HFFc6 (cell line): ENCODE measurements at places on chromosomes 7 and 10.

GRCh38 chr7:68958571-68958970 lies 639.7 kb upstream of the AUTS2 start:
- H3K4me3 ChIP-seq, result no peak overlapping the region
- no peak overlapping the region for H3K27ac ChIP-seq
- DNase-seq, result no peak
- peaks cover 4% of the 10 kb centered on the region; the same call in 1 of the 2 replicates for H3K36me3 ChIP-seq
- H3K4me1 ChIP-seq, result no peaks in the 10 kb centered on the region

GRCh38 chr7:129122751-129123509 lies 21.6 kb upstream of the TSPAN33 start:
- H3K36me3 ChIP-seq, result 0 out of 2 replicates have a peak, but pooled peaks cover 10% of the 10 kb centered on the region
- H3K4me3 ChIP-seq, result no peak overlapping the region
- no peaks in the 10 kb centered on the region for H3K4me1 ChIP-seq
- no peak for DNase-seq
- peaks cover 18% of the 10 kb centered on the region for H3K27me3 ChIP-seq

DNA sequence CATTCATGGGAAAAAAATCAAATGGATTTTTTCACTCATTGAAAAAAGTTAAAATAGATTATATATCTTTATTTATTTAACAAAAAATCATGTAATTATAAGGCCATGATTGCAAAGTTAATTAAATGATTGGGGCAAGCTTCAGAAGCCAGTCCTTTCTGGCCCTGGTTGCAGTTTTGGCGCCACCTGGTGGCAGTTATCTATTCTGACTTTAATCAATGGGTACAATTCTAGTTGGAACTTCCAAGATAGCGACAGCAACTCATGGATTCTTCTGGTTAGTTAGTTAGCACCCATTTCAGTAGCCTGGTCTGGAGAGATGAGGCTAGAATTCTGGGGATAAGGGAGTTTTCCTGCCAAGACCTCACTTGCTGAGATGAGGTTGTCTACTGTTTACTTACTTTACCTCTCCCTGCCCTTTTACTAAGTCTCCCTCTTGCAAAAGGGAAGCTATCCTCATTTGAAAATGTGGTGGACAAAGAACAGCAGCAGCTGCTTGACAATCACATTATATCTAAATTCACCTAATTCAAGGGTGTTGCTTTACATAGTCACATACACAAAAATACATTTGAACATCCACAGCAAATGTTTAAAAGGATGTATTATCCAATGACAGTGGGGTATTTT lies 42.3 kb downstream of the NOC3L start:
- H3K4me3 ChIP-seq, result no peak overlapping the region
- DNase-seq, result peak; percentile 33
- H3K4me1 ChIP-seq, result peaks cover 7% of the 10 kb centered on the region; the same call in 1 of the 2 replicates
- H3K27me3 ChIP-seq, result peaks cover 2% of the 10 kb centered on the region; the same call in 1 of the 2 replicates

DNA sequence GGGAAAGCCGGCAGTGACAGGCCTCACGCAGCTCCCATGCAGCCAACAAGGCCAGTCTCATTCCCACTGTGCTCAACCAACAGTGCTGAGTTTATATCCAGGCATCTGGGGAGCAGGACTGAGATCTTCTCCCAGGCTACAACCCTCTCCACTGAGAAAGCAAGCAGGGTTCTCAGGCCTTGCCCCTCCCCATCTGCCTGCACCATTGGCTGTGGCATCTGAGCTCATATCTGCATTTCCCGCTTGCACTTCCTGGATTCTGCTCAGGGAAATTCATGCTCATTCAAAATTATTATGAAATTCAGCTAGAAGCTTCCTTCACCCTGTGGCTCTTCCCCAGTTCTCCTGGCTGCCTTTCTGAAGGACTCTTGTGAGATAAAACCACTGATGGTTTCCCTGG lies 1029.0 kb downstream of the GRM8 start:
- no peak for DNase-seq
- H3K27me3 ChIP-seq, result no peaks in the 10 kb centered on the region
- H3K36me3 ChIP-seq, result no peaks in the 10 kb centered on the region
- no peak overlapping the region for H3K4me3 ChIP-seq
- H3K4me1 ChIP-seq, result no peaks in the 10 kb centered on the region

- H3K4me3 ChIP-seq, result no peak overlapping the region
- DNase-seq, result no peak
- no peak overlapping the region for H3K27ac ChIP-seq
- H3K36me3 ChIP-seq, result no peaks in the 10 kb centered on the region
- H3K4me1 ChIP-seq, result no peaks in the 10 kb centered on the region
Observed at GRCh38 chr10:117516681-117517080, 25.9 kb upstream of the EMX2 start.

GRCh38 chr7:135100856-135101255 lies 47.0 kb upstream of the TMEM140 start:
- H3K27ac ChIP-seq, result no peak overlapping the region
- 0 out of 2 replicates have a peak, but pooled peaks cover 6% of the 10 kb centered on the region for H3K4me1 ChIP-seq
- H3K4me3 ChIP-seq, result no peak overlapping the region
- H3K27me3 ChIP-seq, result no peaks in the 10 kb centered on the region; the same call in 1 of the 2 replicates
- no peaks in the 10 kb centered on the region for H3K36me3 ChIP-seq

DNA sequence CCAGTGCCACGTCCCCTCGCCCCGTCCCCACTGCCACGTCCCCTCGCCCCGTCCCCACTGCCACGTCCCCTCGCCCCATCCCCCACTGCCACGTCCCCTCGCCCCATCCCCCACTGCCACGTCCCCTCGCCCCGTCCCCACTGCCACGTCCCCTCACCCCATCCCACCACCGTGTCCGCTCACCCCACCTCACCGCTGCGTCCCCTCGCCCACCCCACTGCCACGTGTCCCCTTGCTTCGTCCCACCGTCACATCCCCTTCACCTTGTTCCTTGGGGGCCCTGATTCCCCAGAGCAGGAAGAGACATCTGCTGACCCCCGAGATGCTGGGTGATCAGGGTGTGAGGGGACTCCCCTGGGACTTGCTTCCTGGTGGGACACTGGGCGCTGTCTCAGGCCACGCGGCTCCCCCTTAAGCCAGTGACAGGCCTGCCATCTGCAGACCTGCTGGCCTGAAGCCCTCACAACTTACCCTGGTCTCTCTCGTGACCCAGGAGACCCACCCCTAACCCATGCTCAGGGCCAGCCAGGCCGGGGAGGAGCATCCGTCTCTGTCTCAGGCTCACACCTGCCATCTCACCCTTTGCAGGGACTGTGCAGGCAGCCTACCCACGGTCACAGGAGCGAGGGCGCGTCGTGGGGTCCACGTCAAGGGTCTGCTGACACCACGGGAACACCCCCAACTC lies 260.4 kb downstream of the ELFN1 start:
- no peaks in the 10 kb centered on the region; the same call in none of the 2 replicates for H3K27me3 ChIP-seq
- no peak overlapping the region for H3K27ac ChIP-seq
- no peak for DNase-seq
- no peak overlapping the region for H3K4me3 ChIP-seq

DNA sequence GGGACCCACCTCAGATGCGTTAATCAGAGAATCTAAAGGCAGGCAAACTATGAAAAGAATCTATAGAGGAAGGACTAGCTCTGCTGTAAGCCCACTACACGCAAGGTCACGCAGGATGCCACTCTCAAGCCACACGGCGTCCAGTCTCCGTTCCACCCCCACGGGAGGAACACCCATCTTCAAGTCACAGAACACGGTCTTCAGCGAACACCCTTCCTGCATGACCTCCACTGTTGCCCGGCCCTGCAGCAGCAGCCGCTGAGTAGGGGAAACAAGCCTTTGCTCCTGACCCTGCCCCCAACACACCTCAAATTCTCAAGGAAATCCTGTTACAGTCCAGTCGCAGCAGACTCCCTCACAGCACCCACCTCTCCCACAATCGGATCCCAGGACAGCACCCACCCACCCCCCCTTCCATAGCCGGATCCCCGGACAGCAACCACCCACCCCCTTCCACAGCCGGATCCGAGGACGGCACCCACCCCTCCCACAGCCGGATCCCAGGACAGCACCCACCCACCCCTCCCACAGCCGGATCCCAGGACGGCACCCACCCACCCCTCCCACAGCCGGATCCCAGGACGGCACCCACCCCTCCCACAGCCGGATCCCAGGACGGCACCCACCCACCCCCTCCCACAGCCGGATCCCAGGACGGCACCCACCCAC lies 133.7 kb downstream of the DIP2C start:
- H3K36me3 ChIP-seq, result no peaks in the 10 kb centered on the region
- peaks cover 4% of the 10 kb centered on the region for H3K27me3 ChIP-seq
- peaks cover 62% of the 10 kb centered on the region for H3K4me1 ChIP-seq
- H3K4me3 ChIP-seq, result no peak overlapping the region

- peaks cover 5% of the 10 kb centered on the region; the same call in 1 of the 2 replicates for H3K36me3 ChIP-seq
- H3K27me3 ChIP-seq, result peaks cover 34% of the 10 kb centered on the region
- no peak overlapping the region for H3K27ac ChIP-seq
- peak; percentile 20 for DNase-seq
Observed at GRCh38 chr10:69716711-69717560, 84.8 kb upstream of the COL13A1 start.

- peaks cover 82% of the 10 kb centered on the region for H3K4me1 ChIP-seq
- DNase-seq, result no peak
- H3K27ac ChIP-seq, result no peak overlapping the region
- peaks cover 39% of the 10 kb centered on the region for H3K36me3 ChIP-seq
Observed at GRCh38 chr10:33288127-33288526, 46.3 kb downstream of the NRP1 start.

- H3K4me3 ChIP-seq, result no peak overlapping the region
- no peaks in the 10 kb centered on the region for H3K27me3 ChIP-seq
- no peak for DNase-seq
- H3K4me1 ChIP-seq, result no peaks in the 10 kb centered on the region
- no peaks in the 10 kb centered on the region for H3K36me3 ChIP-seq
Observed at GRCh38 chr7:146862415-146862814, 745.8 kb downstream of the CNTNAP2 start.

- H3K4me3 ChIP-seq, result no peak overlapping the region
- H3K36me3 ChIP-seq, result no peaks in the 10 kb centered on the region
- no peak for DNase-seq
- no peaks in the 10 kb centered on the region for H3K27me3 ChIP-seq
- no peak overlapping the region for H3K27ac ChIP-seq
Observed at GRCh38 chr10:59586407-59586891, 123.2 kb downstream of the SLC16A9 start.

DNA sequence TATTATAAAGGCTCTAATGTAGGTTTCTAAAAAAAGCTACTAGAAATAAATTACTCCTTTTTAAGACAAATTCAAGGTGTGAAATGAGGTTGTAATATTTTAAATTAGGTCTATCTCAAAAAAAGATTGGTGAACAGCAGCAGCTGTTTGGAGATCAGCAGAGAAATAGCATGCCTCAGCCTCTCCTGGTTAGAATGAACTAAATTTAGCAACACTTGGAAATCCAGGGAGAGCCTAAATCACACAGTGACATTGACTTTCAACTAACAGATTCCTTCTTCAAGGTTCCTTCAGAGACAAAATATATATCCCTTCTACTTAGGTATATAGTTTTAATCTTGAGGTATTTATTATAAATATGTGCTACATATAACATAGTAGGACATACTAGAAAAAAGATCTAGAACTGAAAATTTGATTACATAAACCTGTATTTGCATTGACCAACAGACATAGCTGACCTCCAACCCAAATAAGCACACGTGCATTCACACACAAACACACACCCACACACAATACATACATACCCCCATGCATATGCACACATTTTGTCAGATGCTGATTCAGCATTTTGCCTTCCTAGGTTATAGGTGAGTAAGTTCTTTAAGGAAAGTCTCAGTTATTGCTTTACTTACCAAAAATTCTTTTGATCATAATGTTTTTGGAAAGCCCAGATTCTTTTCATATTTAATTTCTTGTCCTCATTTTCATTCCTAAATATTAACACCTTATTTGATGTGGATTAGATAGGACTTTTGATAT lies 47.3 kb downstream of the DGKB start:
- no peaks in the 10 kb centered on the region for H3K36me3 ChIP-seq
- H3K4me3 ChIP-seq, result no peak overlapping the region
- no peaks in the 10 kb centered on the region for H3K27me3 ChIP-seq
- no peak overlapping the region for H3K27ac ChIP-seq
- H3K4me1 ChIP-seq, result peaks cover 15% of the 10 kb centered on the region
- DNase-seq, result no peak

- no peaks in the 10 kb centered on the region for H3K4me1 ChIP-seq
- no peak overlapping the region for H3K4me3 ChIP-seq
- no peaks in the 10 kb centered on the region for H3K27me3 ChIP-seq
- H3K27ac ChIP-seq, result no peak overlapping the region
Observed at GRCh38 chr7:12017046-12017445, 185.0 kb upstream of the THSD7A start.

DNA sequence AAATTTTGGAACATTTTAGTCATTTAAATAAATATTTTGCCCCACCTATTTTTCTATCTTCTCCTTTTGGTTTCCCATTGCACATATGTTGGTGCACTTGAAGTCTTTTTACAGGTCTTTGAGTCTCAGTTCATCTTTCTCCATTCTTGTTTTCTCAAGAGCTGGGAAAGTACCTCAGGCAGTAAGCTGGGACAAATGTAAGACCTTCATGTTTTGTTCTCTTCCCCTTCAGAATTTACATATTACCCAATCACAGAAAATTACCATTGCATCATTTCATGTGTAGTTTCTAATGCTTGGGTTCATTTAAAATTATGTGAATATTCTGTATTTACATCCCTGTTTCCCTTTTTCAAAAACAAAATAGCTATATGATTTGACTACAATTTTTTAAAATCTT lies 1150.0 kb upstream of the POT1 start:
- no peaks in the 10 kb centered on the region for H3K4me1 ChIP-seq
- H3K27me3 ChIP-seq, result peaks cover 1% of the 10 kb centered on the region; the same call in 1 of the 2 replicates
- no peak overlapping the region for H3K27ac ChIP-seq
- peaks cover 4% of the 10 kb centered on the region; the same call in 1 of the 2 replicates for H3K36me3 ChIP-seq
- no peak for DNase-seq

GRCh38 chr7:2237109-2237602 lies 4.4 kb upstream of the MAD1L1 start:
- peaks cover 26% of the 10 kb centered on the region for H3K4me1 ChIP-seq
- H3K36me3 ChIP-seq, result peaks cover 11% of the 10 kb centered on the region
- no peak overlapping the region for H3K4me3 ChIP-seq
- no peak overlapping the region for H3K27ac ChIP-seq
- no peaks in the 10 kb centered on the region for H3K27me3 ChIP-seq
- DNase-seq, result no peak

DNA sequence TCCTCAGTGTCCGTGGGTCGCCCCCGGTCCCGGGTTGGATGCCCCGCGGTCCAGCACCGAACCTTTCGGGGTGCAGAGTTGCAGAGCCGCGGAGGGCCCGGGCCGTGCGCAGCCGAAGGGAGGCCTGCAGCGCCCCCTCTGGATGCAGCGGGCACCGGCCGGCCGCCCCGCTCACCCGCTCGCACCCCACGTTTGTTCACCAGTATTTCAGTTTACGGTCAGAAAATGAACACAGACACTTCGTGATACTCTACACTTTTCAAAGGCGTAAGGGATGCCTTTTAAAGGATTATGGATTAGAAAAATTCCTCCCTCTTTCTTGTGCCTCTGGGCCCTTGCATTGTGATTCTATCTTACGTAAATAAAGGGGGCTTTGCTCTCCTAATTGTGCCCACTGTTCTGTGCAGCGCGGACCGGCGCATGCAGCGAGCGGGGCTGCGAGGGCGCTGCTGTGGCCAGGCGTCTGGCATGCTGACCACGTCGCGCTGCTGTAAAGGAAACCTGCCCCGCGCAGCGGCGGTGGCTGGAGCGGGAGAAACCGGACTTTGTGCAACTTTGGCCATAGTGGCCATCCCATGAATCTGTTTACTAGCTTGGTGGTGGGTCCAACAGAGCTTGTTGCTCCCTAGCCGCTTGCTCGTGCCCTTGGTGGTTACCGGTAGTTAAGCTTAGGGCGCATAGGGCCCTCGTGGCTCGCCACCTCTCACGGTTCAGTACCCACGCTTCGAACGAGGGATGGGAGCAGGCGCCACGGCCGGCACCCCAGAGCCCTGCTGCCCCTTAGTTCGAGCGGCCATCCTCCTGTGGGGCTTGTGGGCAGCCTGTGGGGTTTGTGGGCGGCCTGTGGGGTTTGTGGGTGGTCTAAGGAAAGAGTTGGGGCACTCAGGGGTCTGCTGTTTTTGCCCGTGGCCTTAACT lies 739 bp upstream of the MEST start:
- peaks cover 34% of the 10 kb centered on the region for H3K4me1 ChIP-seq
- H3K4me3 ChIP-seq, result peak overlapping the region; percentile 79
- no peak for DNase-seq
- peaks cover 31% of the 10 kb centered on the region for H3K27me3 ChIP-seq
